Germinal center (tissue), 1 donor: ENCODE measurements at places on chromosomes 11 and 22.

- DNase-seq, result no peak
These were observed 2.2 kb downstream of the TNKS1BP1 start for GRCh38 chr11:57322256-57323166.

- peak; percentile 38 for DNase-seq
These were observed 117.2 kb upstream of the IGLL5 start for GRCh38 chr22:22770280-22770871.

DNA sequence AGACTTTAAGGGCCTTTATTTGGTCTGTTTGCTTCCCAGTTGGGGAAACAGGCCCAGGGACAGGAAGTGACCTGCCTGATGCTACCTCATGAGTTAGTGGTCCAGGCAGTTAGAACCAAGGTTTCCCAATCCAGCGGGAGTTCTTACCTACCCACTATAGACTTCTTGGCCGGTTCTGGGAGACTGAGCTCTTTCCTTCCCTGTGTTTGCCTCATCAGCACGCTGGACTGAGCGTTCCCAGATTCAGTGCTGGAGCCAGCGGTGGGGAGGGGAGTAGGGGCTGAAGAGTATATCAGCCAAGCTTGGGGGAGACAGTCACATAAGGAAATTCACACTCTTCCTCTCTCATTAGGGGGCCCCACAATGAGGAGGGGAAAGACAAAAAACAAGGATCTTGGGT lies 27.1 kb downstream of the TIMP3 start:
- DNase-seq, result no peak

GRCh38 chr22:50007057-50007511 lies 5.5 kb downstream of the IL17REL start:
- DNase-seq, result no peak

DNA sequence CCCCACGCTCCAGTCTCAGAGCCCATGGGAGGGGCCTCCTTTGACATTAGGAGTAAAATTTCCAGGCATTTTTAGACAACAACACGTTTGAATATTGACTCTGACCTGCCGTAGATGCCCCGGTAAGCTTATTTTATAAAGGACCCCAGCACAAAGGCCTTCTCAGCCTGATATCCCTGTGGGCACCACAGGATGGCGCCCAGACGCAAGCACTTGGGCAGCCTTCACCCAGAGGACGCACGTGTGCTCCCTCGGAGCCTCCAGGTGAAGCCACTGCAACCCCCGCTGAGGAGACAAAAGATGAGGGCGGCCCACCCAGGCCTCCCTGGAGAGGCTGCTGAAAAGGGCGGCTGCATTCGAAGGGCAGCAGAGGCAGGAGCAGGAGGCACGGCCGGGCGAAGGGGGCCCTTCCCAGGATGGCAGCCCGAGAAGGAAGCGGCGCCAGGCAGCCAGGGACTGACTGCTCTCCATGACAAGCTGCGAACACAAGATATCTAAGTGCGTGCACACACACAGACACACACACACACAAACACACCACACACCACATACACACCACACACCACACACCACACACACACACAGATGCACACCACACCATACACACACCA lies 15.2 kb upstream of the TH start:
- peak; percentile 46 for DNase-seq

DNA sequence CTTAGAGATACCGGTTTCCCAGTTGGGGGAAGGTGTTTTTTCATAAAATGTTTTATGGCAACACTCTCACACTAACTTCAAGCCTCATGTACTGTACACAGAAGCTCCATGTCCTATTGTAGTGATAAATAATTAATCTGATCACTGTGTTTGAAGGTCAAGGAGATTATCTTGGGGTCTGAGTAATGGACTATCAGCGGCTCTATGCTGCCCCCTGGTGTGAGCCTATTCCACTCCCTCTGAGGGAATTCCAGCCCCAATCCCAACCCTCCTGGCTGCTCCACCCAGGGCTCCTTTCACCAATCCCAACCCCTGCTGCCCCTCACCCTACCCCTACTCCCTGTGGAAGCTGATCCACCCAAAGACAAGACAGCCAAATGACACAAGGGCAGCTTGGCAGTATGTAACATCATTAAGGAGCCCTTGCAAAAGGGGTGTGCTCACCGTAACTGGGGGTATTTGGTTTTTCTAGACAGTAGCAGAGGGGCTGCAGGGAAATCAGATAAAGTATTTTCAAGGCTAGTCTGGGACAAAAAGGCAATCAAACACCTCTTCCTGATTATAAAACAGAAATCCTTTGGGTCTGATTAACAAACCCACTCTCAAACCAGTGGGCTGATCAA lies 22.3 kb downstream of the HPS4 start:
- peak; percentile 37 for DNase-seq

DNA sequence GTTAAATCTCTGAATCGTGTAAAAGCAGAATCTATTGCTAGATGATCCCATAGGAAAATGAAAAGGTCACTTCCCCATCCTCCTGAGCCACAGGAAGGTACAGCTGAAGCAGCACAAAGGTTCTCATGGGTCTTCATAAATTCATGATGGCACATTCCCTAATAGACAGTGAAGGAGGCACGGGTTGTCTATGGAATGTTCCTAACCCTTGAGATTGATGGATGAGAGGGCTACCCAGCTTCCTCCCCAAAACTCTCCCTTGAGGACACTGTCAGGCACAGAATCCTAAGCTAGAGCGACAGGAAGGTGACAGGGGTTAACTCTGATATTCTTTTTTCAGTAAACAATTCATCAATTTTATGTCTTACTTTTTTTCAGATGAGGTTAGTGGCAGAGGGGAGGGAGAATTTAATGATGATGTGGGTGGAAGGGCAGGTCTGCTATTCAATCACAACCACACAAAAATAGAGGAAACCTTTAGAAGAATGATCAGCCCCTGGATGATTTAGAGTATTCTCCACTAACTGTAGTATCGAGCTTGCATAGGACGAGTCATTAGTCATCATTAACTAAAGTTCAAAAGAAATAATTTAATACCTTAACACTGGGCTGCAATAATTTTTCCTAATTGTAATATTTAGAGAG lies 33.1 kb downstream of the SEZ6L start:
- no peak for DNase-seq

- DNase-seq, result no peak
These were observed 1291.0 kb downstream of the LRRC4C start for GRCh38 chr11:40168414-40168813.

GRCh38 chr22:17569971-17570511 lies 6.7 kb downstream of the SLC25A18 start:
- no peak for DNase-seq

DNA sequence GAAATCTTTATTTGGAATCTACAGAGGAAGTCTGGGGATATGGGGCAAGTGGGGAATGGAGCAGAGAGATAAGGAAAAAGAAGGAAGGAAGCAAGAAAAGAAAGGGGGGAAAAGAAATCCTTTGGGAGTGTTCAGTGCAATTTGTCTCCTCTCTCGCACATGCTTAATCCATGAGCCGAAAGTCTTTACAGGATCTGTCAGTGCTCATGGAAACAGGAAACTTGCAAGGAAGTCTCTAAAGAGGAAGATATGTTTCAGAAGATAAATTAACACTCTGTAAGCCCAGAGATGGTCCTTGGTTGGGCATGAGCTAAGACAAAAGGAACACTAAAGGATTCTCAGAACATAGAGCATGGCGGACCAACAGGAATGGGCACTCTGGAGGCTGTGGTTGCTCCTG lies 47.9 kb upstream of the FLI1 start:
- no peak for DNase-seq

GRCh38 chr11:59560290-59560701 lies 49.0 kb downstream of the OR4D9 start:
- peak; percentile 45 for DNase-seq

- peak; percentile 43 for DNase-seq
These were observed 107.3 kb upstream of the HSD17B12 start for GRCh38 chr11:43573233-43573632.

DNA sequence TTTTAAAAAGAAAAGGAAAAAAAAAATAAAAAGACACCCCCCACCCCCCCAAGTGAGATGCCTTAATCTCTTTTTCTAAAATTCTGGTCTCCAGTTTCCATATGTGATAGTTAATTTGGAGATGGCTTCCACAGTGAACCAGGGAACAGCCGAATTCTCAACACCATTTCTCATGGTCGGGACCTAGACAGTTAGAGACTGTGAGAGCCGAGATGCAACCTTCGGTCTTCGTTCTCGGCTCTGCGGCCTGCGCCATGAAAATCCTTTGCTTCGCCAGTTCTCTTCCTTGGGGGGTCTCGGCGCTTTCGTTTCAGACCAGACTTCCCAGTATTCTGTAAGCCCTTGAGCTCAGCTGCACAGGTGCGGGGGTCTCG lies 723 bp downstream of the CACNG2 start:
- DNase-seq, result no peak

DNA sequence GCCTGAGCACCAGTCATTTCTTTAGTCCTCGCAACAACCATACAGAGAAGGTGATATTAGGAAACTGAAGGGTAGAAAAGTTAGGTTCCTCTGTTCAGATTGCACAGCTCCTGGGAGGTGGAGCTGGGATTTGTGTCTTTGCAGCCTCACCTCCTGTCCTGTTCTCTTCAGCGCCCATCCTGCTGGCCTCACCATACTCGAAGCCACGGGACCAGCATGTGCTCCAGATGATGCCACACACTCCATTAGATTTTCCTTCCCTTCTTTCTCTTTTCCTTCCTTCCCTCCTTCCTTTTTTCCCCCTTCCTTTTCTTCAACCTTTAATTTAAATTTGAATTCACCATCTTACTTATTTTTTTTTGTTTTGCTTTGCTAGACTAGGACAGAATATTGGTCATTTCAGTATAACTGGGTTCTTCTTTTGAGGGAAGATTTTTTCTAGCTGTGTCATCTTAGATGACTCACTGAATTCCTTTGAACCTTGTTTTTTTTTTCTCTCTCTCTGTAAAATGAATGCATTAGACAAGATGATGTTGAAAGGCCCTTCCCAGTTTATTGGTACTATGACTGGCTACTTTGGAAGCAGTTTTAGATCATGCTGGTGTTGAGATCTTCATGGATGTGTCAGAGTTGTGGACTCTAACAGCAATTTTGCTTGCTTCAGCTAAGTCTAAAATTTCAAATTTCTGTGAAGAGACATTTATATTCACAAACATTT lies 662.5 kb upstream of the TENM4 start:
- DNase-seq, result no peak

GRCh38 chr11:129223260-129223659 lies 31.1 kb upstream of the ARHGAP32 start:
- DNase-seq, result no peak

DNA sequence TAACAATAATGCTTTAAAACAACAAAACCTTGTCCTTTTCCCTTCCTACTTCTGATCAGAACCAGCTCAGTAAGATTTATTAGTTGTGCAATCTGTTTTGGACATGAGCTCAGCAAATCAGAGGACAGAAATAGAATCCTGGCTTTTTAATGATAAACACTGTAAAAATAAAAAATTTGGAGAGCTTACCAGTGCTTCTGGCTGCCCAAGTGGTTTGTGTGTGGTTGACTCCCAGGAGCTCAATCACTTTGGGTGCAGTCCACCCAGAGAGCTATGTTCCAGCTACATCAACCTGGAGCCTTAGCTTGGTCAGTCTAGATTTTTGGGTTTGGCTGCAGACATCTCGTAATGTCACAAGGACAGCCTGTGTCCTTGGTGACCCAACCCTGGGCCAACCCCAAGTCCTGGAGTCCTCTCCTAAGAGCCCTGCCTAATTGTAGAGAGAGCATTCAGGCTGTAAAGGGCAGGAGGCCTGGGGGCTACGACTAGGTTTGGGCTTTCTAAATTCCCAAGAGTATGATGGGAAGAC lies 28.5 kb downstream of the CD44 start:
- no peak for DNase-seq

DNA sequence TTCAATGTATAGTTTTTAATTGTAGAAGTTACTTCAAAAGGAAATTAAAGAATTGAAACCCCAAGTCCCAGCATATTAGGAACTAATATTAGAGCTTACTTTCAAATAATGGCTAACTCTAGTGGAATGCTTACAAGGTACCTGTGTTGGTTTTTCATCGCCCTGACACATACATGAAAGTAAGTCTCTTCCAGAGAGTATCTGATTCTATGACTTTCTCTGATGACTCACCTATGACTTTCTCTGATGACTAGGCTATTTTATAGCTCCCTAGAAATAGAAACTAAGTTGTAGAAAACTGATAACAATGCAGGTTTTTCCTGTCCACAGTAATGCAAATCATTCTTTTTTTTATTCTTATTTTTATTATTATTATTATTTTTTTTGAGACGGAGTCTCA lies 33.6 kb upstream of the MMP7 start:
- DNase-seq, result no peak

GRCh38 chr11:133724116-133724515 lies 121.2 kb downstream of the SPATA19 start:
- no peak for DNase-seq

DNA sequence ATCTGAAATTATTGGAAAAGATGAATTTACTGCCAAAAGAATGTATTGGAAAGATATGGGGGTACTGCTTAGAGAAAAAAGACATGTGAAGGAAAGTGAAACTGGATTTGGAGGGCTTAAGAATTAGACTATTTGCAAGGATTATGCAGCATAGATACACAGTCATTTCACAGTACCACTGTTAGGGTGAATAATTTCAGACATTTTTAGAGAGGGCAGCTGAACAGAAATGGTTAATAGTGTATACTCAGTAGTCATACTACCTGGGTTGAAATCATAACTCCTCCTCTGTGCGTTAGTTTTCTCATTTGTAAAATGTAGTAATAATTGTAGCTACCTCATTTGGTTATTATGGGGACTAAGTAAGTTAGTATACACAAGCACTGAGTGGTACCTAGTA lies 33.0 kb downstream of the GAS2 start:
- DNase-seq, result no peak

GRCh38 chr11:20355221-20356219 lies 8.0 kb upstream of the HTATIP2 start:
- DNase-seq, result peak; percentile 47

DNA sequence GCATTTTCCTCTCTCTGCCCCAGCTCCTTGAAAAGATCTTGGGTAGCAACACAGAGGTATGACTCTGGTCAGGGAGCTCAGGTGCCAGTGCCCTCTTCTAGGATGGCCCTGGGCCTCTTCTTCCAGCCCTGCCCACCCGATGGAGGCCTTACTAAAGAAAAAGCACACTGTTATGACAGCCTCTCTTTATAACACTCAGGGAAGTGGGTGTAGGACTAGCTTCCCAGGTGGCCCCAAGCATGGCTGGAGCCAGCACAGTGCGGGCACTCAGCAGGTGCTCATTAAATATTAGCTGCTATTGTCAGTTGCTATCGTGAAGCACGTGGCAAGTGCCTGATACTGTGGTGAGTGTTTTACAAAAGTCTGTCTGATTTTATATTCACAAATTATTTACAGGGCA lies 127.2 kb upstream of the B3GAT1 start:
- no peak for DNase-seq

- DNase-seq, result no peak
These were observed 33.9 kb upstream of the ST14 start for GRCh38 chr11:130125638-130126037.

GRCh38 chr11:73273222-73273895 lies 1.2 kb downstream of the P2RY6 start:
- no peak for DNase-seq

GRCh38 chr22:38318792-38319773 lies 1.9 kb upstream of the CSNK1E start:
- no peak for DNase-seq

GRCh38 chr11:94401773-94402265 lies 600 bp upstream of the GPR83 start:
- DNase-seq, result no peak

- DNase-seq, result no peak
These were observed 32.2 kb upstream of the OAF start for GRCh38 chr11:120178561-120179056.

- no peak for DNase-seq
These were observed 9.6 kb downstream of the RCN1 start for GRCh38 chr11:32100495-32100894.
